NCI-H510A treated with DMSO at 0.1 percent for 48 hours (cell line): ENCODE measurements at places on chromosomes 5 and 9.

GRCh38 chr5:139569270-139569955 lies 8.3 kb downstream of the UBE2D2 start:
- DNase-seq: no peak

GRCh38 chr5:170596482-170597044 lies 92.7 kb downstream of the KCNIP1 start:
- no peak for DNase-seq

DNA sequence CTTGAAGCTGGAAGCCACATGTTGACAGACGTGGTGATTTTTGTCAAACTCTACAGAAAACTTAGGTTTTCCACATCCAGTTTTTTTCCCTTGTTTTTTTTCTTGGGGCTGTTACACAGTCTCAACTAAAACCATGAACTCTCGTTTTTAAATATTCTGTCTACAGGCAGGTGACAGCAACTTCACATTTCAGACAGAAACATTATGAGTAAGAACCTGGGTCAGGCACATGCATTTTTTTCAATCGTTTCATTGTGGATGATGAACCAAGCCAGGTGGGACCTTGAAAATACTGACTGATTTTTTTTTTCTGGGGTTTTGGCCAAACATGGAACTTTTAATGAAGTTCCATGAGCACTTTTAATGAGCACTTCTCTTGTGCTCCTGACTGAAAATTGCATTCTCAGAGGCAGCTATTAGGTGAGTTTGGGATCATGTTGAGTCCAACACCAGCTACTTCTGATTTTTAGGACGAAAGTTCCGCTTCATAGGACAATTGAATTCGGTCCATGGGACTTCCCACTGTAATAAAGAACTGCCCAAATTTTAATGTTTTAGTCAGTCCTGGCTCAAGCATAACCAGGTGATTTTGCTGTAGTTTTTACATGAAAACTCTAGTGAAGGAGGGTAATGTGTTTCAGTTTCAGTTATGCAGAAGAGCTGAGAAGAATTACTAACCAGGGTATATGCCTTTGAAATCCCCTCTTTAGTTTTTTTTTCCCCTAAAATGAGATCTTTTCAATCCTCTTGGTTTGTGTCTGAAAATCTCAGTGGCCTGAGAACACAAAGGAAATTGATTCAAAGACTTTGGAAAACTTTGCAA lies 93.2 kb upstream of the ADAMTS16 start:
- no peak for DNase-seq

- DNase-seq: no peak
These were observed 301.4 kb downstream of the MLLT3 start for GRCh38 chr9:20320921-20321320.

DNA sequence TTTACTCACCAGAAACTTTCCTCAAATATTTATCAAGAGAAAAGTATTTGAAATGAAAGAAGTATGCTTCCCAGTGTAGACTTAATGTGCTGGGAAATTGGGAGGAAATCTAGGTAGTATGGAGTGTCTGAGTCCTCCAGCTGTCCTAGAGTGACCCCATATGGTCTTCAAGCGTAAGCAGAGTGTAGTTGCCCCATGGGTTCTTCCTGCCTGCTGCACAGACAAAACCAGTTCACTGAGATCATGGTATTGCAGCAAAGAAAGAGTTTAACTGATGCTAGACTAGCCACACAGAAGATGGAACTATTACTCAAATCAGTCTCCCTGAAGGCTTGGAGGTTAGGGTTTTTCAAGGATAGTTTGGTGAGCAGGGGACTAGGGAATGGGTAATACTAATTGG lies 114.9 kb upstream of the PRLR start:
- no peak for DNase-seq

DNA sequence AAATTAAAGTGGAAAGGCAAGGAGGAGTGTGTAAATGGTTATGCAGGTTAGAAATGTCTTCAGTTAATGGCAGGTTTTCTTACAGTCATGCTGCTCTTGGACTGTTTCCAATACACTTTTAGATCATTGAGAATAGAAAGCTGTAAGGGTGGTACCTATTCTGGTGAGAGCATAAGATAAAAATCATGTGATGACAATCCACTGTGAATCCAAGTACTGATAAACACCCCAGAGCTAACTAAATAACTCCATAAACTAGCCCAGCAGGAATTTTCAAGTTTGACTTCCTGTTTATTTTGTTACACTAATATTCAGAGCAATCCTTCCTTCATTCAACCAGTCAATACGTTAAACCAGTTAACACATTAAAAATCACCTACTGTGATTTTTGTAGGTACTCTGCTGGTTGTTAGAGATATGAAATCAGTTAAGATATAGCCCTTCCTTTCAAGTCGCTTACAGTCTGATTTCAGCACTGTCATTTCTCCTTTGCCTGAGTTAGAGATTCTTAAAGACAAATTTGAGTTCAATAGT lies 22.6 kb downstream of the VCAN start:
- no peak for DNase-seq

GRCh38 chr9:91159664-91160121 lies 202.0 kb downstream of the AUH start:
- no peak for DNase-seq

GRCh38 chr9:96071076-96071814 lies 195.8 kb downstream of the ERCC6L2 start:
- no peak for DNase-seq

DNA sequence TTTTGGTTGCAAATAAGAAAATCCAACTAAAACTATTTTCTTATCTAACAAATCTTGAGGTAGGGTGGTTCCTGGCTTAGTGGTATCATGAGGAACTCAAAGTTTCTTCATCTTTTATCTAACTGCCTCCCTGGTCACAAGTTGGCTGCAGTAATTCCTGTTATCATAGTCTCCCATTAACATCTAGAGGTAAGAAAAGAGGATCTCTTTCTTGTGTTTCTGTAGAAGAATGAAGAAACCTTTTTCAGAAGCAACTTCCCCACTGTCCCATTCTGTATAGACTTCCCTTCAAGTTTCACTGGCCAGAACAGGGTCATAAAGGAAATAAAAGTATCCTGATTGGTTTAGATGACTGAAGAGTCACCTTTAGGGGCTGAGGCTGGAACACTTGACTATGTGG lies 81.8 kb upstream of the ELL2 start:
- DNase-seq: no peak
